ENCODE measurements at places on chromosomes 3 and 15.

DNA sequence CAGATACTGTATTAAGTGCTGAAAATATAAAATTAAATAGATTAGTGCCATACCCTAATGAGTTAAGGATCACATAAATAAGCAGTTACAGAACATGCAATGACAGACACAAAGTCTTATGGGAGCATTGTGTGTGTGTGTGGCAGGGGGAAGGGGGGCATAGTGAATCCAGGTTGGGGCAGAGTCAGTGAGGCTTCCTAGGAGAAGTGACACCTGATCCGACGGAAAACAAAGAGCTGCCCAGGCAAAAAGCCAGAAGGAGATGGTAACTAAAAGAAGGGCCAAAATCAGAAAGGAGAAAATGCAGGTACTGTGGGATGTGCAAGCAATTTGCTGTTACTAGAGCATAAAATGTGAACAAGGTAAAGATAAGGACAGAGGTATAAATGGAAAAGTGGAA is 80.1 kb upstream of the CHRM5 start:
- no peak for DNase-seq

DNA sequence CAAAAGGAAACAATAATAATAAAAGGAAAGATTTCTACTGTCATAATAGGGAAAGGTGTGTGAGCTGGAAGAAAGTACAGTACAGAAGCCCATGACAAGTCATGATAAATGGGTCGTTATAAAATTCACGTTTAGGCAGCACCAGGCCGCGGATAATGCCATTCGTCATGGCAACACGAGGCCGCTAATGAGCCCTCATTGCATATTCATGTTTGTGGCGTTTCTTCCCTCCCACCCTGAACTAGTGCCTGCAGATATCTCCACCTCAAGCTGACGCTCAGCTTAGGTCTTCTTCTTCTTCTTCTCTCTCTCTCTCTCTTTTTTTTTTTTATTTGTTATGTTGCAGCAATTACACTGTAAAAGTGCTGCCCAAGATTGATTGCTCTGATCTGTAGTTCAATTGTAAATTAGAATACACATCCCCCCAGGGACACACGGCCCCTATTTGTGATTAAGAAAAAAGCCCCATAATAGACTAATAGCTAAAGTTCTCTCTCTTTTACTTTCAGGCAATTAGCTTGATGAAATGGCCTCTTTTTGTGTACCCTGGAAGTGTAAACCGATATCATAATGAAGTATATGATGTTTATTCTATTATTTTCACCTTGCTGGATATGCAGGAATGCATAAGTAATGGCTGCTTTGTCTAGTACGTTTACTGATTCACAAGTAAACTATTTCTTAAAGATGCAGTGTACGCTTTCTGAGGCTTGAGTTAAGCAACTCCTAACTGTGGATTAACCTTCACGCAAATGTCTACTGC is 61.9 kb upstream of the NR2F2 start:
- no peak for DNase-seq

- DNase-seq, result no peak
These were observed 477.1 kb downstream of the NSUN3 start for GRCh38 chr3:94539937-94540336.

GRCh38 chr15:43469867-43470266 is 23.1 kb downstream of the TP53BP1 start:
- no peak for DNase-seq

GRCh38 chr15:52963865-52964264 is 173.7 kb upstream of the ONECUT1 start:
- no peak for DNase-seq

- no peak for DNase-seq
These were observed 41.3 kb upstream of the PRTG start for GRCh38 chr15:55784286-55784685.

GRCh38 chr3:187063286-187064121 is 75.8 kb downstream of the RPL39L start:
- no peak for DNase-seq

DNA sequence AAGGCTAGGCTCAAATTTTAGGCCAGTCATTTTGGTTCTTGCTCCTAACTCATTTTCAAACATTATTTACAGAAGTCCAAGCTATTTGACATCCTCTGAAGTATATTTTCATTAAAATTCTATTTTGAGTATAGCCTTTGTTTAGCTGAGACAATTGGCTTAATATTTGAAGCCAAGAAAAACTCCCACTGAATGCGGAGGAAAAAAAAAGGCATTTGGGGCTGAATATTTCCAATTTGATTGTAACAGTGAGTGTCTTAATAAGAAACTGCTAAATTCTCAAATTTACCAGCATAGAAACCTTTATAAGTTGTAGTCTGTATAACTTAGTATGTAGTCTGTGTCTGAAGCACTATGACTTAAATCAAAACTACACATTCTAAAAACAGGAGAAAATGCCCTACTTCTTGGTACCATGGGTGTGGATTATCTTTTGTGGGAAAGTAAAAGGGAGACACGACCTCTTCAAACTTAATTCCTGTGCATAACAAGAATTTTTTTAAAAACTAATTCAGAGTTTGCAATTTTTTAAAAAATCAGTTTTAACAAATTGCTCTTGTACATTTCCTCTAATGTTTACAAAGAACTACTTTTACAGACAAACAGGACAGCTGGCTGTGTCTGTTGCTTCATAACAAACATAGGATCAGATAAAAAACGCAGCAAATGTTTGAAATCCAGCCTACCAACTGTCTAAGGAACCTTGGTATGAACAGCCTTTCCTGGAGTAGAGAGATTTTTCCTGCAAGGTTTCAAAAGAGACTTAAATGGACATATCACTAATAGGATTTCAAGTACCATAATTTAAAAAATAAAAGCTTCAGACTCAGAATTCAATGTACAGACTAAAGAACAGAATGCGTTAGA is 52.7 kb upstream of the LMOD3 start:
- DNase-seq, result no peak

- no peak for DNase-seq
These were observed 58.3 kb upstream of the CFAP20DC start for GRCh38 chr3:59107856-59108815.

DNA sequence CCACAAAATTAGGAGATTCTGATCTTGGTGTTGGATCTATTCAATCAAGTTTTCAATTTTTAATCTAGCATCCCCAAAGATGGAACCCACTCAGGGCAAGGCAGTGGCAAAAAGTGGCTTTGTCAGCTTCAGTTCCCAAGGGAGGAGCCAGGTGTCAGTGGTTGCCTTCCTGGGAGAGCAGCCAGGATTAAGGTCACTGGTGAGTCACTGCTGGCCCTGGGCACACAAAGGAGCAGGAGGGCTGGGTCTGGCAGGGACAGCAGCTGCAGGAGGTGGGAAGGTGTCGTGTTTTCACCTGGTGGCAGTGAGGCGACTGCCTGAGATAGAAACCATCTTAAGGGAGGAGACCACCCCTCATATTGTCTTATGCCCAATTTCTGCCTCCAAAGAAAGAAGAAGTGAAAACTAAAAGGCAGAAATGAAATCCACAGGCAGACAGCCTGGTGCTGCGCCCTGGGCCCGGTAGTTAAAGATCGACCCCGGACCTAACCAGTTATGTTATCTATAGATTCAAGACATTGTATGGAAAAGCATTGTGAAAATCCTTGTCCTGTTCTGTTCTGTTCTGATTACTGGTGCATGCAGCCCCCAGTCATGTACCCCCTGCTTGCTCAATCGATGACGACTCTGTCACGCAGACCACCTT is 5.9 kb upstream of the KLHL25 start:
- DNase-seq, result no peak

GRCh38 chr3:42763021-42763420 is 10.0 kb downstream of the CCDC13 start:
- no peak for DNase-seq

DNA sequence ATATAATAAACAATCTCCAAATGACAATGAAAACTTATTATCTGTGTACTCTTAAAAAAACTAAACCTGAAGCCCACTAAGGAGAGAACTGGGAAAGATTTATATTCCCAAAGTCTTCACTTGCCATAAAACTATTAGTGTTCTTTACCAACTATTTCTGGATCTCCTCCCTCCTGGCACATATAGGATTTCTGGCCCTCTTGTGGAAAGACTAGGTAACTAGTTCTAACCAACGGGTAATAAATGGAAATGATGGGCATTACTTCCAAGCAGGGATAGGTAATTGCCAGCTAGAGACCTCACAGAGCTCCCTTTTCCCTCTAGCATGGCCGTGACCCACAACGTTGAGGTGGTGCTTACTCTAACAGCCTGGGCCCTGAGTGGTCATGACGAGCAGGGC is 110.1 kb downstream of the DNAH12 start:
- no peak for DNase-seq

GRCh38 chr3:184426691-184427141 is 46.9 kb downstream of the CHRD start:
- DNase-seq, result no peak

- no peak for DNase-seq
These were observed 83.6 kb downstream of the PDZRN3 start for GRCh38 chr3:73540969-73541740.

GRCh38 chr15:31049682-31050615 is 51.6 kb downstream of the TRPM1 start:
- no peak for DNase-seq

- peak; percentile 48 for DNase-seq
These were observed 3.6 kb downstream of the BCL6 start for GRCh38 chr3:187741403-187742350.

DNA sequence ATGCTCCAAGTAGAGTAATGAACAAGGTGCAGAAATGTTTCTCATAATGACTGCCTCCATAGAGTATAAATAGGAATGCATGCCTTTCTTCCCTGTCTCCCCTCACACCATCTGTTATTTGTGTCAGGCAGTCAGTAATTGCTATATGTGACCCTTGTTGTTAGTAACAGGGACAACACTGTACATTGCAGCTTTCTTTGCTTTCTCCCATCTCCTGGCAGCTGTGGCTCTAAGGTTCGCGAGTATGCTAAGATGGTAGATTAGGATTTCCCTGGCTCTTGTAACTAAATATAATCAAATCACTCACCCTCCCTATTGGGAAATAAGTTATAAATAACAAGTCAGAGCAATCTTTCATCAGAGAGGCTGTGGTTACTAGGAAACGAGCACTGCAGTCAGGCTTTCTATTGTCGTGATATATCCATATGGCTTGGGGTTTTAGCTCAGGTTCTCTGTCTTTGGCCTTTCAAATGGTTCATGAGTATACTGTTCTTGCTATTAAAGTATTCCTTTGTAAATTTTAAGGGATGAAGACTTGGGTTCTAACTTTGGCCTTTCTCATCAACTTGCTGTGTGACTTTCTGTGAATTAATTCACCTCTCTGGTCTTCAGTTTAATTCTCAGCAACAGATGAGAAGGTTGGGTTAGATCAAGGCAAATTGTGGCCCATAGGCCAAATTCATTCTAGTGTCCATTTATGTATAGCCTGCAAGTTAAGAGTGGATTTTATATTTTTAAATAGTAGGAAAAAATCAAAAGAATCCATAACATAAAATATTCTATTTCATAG is 8.1 kb upstream of the MINDY4B start:
- DNase-seq, result no peak

DNA sequence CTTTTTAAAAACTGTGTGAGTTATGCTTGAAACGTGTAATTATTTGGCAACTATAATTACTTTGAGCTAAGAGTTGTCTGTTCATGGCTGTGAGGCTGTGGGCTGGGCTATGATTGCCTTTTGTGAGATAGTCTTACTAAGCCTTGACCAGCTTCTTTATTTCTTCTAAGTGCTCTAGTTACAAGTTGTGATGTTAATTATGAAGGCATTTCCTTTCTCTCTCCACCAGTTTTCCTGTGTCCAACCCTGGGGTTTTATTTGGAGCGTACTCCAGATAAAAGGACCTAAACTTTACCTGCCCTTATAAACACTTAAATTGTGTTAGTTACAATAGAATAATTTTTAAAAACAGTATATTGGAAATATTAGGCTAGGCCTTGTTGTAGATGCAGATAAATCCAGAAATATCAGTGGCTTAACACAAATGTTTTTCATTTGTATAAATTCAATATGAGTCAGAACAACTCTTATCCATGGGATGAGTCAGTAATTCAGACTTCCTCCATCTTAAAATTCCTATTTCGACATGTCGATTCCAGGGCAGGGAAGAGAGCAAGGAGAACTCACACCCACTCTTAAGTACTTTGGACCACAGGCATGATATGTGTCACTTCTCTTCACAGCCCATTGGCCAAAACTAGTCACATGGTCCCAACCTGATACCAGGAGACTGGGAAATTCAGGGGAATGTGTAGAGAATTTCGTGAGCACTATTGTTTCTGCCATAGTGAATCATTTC is 17.0 kb downstream of the TMEM62 start:
- no peak for DNase-seq

DNA sequence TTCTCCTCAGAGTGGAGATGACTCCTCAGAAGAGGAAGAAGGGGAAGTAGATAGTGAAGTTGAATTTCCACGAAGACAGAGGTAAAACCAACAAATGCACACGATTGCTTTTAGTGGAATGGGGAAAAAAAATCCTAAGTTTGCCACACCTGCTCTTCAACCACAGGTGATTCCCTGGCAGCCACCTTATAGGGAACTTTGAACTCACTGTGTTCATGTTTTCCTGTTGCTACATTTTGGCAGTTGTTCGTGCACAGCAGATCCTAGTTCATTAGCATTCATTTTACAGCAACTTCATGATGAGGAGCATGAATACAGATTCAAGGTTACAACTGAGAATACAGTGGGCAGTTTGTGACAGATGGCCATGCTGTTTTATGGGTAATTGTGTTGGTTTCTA is 21.5 kb downstream of the TMEM41A start:
- DNase-seq, result no peak

DNA sequence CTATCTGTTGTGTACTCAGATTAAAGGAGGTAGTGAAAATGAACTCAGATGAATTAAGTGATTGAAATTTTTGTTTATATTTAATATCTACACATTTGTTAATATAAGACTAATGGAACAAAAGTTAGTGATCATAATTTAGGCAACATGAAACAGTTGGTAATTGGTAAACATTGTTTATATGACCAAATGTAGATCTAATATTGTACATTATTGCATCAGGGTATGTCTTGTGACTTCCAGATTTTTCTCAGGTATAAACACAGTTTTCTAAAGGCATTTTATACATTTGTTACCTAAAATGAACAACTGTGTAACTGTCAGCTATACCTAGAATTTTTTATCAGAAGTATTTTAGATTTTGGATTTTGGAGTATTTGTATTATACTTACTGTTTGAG is 14.8 kb downstream of the GMPS start:
- DNase-seq, result no peak

- DNase-seq, result no peak
These were observed 339.0 kb downstream of the IL5RA start for GRCh38 chr3:2771193-2771592.

- no peak for DNase-seq
These were observed 71.5 kb downstream of the ZMAT3 start for GRCh38 chr3:179000144-179000543.

GRCh38 chr3:187130346-187131066 is 8.8 kb downstream of the RPL39L start:
- DNase-seq, result no peak

- no peak for DNase-seq
These were observed 57.9 kb upstream of the EPHA6 start for GRCh38 chr3:96756516-96756915.
